ENCODE measurements at places on chromosomes 12 and 14.

DNA sequence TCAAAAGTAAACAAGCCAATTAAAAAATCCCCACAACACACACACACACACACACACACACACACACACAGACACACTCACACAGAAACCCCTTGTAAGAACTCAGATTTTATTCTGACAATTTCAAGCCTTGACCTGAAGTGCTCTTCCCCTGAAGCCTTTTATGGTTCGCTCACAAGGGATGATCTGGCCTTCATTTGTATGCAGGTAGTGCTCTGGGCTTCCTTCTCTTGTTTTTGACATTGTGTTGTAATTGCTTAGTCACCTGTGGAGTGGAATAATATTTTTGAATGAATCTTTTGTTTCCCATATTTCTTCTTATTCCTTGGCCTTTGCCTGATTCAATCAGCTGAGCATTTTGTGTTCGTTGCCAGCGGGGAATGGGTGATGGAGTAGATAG, 83.3 kb upstream of the CSRP2 start:
- DNase-seq = no peak

DNA sequence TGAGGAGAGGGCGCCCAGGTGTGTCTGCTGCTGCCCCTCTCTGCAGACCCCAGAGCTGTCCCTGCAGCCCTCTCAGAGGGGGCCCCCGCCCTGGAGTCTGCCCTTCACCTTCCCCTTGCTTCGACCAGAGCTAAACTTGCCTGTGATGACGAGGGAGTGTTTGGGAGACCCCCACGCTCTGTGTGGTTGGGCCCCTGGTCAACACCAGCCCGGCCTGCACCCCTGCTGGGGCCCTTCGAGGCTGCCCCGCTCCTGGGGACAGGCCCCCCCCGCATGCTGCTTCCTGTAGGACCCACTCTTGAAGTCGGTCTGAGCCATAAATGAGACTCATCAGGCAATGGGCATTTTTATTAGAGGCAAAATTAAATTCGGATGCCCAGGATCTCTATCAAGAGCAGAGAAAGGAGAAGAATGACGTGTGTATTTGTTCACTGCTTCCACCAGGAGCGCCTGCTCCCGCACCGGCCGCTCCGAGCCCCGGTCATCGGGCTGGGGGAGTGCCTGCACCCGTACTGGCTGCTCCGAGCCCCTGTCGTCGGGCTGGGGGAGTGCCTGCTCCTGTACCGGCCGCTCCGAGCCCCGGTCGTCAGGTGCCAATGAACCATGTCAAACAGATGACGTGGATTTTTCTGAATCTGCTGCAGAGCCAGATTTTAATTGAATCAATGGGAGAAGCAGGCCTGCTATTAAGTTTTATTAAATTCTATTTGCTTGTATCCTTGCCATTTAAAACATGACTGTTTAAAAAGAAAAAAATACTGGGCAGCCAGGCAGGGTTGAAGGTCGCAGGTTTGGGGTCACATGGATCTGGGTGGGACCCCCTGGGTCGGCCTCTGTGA, 47.7 kb downstream of the NOC4L start:
- DNase-seq = no peak

DNA sequence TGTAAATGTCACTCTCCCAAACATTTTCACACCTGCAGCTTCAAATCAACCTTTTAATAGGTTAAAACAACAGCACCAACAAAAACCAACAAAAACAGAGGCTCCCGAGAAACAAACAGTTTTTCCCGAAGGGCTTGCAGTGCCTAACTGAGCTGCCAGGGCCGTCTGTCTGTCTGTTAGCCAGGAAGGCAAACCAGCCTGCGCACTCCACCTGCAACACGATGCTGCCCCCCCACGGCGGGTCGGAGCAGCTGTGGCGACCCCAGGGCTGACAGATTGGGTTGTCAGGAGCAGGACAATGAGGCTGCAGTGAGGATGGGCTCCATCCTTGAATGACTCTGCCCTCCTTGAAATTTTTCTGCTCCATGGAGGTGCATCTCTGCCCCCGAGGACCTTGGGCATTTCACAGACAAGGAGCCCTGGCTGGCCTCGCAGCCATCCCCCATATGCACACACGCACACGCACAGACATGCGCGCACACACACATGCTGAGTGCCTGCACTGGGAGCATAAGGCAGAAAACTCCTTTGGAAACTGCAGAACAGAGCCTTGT, 2.6 kb downstream of the RTL1 start:
- no peak for DNase-seq

- no peak for DNase-seq
Observed at GRCh38 chr12:46547421-46548354, 175.1 kb upstream of the SLC38A2 start.

DNA sequence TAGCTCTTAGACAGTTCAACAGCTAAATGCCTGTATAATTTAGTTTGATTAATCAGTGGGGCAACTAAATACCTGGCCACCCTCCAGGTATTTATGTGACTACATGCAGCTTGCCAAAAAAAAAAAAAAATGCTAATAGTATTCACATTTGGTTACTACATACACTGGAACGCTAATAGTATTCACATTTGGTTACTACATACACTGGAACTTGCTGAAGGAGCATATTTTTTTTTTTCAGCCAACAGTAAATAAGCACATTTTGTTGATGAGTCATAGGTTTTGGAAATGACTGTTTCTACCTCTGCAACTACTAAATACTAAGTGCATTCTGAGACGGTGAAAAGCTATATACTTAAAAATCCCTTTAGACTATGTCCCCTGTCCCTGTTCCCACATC, 1172.3 kb downstream of the LRFN5 start:
- DNase-seq = no peak
